Caki2 (cell line): ENCODE measurements at places on chromosomes 11 and 22.

DNA sequence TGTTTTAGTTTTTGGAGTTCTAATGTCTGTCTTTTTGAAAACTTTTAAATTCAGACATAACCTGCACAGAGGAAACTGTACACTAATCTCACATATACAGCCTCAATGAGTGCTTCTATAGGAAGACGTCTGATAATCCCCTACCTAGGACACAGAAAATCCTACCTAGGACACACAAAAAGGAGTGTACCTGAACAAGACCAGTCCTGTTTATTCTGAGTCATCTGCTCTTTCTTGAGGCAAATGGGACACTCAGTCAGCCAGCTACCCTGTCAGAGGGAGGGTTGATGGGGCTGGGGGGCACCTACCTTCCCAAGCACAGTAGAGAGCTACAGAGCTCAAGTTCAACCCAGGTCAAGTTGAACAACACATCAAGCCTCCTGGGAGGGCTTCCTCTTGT, 346.6 kb upstream of the NCAM1 start:
- no peak for DNase-seq

DNA sequence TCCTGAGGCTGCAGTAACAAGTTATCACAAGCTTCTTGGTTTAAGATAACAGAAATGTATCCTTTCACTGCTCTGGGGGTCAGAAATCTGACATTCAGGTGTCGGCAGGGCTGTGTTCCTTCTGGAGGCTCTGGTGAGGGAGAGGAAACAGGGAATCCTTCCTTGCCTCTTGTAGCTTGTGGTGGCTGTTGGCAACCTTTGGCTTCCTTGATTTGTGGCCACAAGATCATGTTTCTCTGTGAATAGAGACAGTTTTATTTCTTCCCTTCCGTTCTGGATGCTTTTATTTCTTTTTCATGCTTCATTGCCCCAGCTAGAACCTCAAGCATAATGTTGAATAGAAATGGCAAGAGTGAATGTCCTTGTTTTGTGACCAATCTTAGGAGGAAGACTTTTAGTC, 44.0 kb downstream of the MPPED1 start:
- DNase-seq = no peak

DNA sequence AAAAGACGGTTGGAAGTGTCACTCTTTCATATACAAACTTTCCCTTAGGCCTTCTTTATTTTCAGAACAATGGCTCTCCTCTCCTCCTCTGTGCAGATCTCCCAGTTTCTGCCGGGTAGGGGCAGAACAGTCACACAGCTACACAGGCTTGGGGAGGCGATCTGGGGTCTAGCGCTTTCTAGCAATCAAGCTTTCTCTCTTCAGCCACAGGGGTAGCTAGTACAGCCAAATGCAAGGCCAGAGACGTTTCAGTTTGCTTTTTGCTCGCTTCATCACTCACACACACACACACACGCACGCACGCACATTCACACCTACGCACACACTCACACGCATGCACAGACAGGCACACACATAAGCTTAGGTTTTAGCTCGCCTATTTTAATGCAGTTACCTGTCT, 104.3 kb downstream of the SPATA19 start:
- DNase-seq = no peak

GRCh38 chr11:36763187-36763586, 165.2 kb upstream of the RAG2 start:
- DNase-seq = no peak

DNA sequence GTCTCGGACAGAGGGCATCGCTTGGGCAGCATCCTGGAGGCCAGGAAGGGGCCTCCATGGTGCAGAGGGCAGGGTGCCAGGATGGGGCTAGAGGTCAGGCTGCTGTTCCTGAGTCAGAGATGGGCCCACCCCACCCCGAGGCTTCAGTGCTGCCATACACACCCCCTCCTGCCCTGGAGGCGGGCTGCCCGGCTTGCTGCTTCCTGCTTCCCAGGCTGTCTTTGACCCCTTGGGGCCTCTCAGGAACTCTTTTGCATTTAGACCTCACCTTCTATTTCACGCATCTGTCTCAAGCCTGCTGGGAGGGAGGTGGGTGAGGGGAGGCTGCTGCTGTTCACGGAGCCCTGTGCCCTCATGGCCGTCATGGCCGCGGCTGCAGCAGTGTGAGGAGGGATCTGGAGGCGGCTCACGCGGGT, 6.6 kb upstream of the GRAMD4 start:
- no peak for DNase-seq

- no peak for DNase-seq
These were observed 7.0 kb downstream of the MS4A6A start for GRCh38 chr11:60175860-60176275.

GRCh38 chr11:103842795-103843194, 193.6 kb upstream of the DDI1 start:
- DNase-seq = no peak

- no peak for DNase-seq
These were observed 69.4 kb downstream of the FLI1 start for GRCh38 chr11:128763224-128763623.

DNA sequence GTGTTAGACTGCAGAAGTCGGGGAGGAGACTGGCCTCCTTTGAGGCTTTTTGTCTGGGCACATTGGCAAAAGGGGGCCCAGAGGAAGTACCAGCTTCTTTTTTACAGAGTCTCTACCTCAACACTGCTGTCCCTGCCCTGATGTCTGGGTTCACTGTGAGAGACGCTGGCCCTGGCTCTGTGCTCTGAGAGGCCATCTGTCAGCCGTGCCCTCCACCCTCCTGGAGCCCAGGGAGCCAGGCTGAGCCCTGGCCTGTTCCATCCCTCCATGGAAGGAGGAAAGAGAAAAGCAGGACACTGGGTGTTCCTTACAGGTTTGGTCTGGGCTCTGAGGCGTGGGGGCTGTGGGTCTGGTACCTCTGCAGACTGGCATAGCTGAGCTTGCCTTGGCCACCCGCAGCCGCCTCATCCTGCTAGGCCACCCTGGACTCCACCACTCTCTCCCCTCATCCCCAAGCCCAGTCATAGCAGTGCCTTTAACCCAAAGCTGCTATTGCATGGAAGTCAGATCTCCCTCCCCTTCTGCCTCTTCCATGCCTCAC, 105.5 kb upstream of the PARVA start:
- DNase-seq = no peak

DNA sequence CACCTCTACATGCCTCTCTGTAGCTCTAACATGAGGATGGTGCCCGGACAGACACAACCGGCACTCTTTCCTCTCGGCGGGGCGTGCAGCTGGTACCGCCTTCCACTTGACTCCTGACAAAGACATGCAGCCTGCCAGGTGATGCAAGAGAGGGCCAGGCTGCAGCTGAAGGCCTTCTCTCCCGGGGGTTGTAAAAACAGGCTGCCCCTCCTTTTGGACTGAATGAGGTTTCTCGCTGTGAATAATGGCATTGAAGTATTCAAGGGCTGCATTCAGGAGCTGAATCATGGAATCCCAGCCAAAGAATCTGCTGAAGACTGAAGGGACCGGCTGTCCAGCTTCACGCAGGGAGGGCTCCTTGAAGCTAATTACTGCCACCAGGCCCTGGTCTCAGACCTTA, 110.9 kb downstream of the GALNT18 start:
- DNase-seq = no peak

DNA sequence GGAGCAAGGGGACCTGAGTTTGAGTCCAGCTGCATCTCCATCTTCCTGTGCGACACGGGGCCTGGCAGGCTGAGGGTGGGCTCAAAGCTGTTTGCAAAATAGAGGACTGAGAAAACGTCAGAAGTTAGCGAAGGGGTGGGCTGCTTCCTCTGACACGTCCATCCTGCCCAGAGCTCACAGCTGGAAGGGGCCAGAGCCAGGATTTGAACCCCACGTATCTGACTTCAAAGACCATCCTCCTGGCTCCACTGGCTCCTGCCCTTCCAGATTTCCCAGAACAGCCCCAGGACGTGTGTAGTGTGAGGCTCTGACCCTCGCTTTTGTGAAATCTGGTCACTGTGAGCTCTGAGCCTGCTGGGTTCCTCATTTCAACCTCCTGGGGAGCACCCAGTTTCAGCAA, 56.3 kb downstream of the CD82 start:
- DNase-seq = no peak

DNA sequence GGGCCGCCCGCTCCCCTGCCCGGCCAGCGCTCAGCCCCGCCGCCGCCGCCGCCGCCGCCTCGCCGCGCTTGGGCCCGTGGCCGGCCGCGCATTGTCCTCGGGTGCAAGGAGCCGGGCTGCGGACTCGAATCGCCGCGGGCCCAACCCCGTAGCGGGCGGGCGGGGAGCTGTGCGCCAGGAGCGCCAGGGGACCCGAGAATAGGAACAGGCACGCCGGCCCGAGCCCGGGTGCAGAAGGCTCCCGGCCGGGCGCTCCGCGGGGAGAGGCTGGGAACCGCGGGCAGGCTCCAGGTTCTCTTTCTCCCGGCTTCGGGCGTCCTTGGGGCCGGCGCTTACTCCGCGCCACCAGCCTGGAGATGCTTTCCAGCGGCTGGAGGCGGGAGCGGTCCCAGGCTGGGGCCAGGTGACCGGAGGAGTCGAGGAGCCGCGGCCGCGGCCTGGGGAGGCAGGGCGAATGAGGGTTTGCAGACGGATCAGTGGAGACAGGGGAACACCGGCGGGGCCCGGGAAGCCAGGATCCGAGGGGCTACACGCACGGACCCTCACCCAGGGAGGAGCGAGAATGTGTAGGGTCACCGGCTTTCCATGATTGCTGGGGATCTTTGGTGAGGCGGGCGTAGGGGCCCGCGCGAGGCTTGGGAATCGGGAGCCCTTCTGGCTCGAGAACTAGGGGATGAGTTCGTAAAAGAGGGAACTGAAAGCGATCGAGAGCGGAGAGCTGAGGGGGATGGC, 726 bp downstream of the PKNOX2 start:
- peak; percentile 4 for DNase-seq

GRCh38 chr22:50011447-50012210, 936 bp downstream of the IL17REL start:
- no peak for DNase-seq

DNA sequence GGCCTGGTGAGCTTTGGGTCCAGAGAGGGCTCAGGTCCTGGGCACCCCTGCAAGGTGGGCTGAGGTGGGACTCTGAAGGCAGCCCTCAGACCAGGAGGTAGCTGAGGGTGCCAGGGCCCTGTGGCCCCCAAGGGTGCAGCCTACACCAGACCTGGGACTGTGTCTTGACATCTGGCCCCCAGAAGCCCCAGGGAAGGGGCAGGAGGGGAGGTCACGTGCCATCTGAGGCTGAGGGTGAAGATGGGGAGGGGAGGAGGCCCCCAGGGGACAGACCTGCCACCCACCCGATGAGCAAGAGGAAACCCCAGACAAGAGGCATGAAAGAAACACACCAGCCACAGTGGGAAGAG, 520.2 kb downstream of the BRD1 start:
- DNase-seq = no peak

- no peak for DNase-seq
These were observed 227.2 kb upstream of the E2F8 start for GRCh38 chr11:19467904-19468303.
